ENCODE measurements at places on chromosomes 13 and 19.

GRCh38 chr13:80361883-80362327 is 21.0 kb upstream of the SPRY2 start:
- no peak for DNase-seq

GRCh38 chr13:24264976-24265375 is 44.4 kb upstream of the C1QTNF9 start:
- DNase-seq = peak; percentile 86

DNA sequence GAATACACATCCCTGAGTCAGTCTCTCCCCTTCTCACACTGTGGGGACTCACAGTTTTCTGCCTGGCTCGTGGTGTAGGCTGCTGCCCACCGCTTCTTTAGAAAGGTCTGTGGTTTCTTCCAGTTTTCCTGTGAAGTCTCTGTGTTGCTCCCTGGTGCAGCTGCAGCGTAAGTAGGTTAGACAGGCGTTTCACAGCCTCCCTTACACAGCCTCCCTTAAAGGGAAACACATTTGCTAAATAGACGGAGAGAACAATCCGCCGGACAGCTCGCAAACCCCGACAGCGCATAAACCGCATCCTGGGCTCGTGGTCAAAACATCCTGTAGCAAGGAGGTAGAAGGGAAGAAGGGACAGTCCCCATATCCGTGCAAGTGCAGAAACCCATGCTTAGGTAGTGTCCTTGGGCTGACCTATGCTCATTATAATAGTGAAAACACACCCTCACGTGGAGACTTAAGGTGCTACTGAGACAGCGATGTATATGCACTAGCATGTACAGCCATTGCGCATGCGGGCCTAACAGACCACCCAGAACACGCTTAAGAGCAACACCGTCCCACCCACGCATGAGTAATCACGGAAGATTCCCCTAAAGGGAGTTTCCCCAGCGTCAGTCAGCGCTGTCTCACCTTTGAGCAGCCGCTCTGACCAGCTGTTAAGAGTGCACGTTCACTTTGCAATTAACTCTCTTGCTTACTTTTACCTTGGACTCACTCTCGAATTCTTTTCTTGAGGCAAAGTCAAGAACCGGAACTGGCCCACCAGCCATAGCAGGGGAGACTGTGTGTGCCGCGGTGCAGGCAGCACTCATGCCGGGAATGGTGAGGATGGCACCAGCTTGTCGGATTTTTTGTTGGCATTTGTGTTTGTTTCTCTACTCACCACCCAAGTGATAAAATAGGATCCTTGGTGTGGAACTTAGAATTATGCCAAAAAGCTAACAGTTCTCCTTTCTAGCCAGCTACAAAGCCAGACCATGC is 16.6 kb downstream of the SIGLEC8 start:
- peak; percentile 91 for DNase-seq

GRCh38 chr13:93959796-93960533 is 519.5 kb downstream of the DCT start:
- DNase-seq = no peak

DNA sequence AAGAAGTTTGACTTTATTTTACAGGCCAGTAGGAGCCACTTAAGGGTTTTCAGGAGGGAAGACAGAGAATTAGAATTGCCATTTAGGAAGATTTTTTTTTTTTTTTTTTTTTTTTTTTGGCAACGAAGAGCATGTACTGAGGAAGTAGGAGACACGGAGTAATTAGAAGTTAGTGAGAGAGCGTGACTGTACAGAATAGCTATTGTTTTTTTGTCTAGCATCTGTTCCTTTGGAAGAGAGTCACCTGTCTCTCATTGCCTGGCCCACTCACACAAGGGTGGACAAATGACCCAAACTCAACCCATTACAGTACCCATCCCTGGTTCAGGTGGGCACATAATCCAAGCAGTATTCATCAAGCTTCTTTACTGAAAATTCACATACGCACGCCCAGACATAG is 166.7 kb downstream of the LACC1 start:
- no peak for DNase-seq

DNA sequence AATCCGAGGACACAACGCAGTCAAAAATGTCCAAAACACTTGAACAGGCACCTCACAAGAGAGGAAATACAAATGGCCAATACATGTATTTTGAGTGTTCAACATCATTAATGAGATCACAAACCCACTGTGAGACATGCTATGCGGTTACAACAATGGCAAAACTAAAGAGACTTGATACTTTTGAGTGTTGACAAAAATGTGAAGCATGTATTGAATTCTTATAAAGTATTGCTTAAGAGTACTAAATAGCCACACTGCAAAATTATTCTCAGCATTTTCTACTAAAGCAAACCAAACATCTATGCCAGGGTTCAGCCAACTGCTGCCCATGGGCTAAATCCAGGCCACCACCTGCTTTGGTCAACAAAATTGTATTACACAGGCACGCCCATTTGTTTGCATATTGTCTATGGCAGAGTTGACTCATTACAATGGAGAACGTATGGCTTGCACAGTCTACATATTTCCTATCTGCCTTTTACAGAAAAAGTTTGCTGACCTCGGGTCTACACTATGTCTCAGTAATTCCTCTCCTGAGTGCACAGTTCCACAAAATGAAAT is 135.3 kb downstream of the B3GLCT start:
- DNase-seq = no peak

- no peak for DNase-seq
These were observed 37.5 kb downstream of the C13orf46 start for GRCh38 chr13:113936166-113936965.

DNA sequence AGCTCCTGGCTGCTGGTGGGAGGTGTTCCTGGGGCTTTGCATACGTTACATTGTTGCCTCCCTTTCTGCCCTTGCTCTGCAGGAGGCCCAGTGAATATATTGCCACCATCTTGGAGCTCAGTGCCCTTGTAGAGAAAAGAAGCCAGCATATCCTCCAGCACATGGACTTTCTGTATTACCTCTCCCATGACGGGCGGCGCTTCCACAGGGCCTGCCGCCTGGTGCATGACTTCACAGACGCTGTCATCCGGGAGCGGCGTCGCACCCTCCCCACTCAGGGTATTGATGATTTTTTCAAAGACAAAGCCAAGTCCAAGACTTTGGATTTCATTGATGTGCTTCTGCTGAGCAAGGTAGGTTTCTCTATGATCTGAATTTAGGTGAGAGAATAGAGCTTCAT is 10.5 kb downstream of the CYP4F12 start:
- DNase-seq = no peak

DNA sequence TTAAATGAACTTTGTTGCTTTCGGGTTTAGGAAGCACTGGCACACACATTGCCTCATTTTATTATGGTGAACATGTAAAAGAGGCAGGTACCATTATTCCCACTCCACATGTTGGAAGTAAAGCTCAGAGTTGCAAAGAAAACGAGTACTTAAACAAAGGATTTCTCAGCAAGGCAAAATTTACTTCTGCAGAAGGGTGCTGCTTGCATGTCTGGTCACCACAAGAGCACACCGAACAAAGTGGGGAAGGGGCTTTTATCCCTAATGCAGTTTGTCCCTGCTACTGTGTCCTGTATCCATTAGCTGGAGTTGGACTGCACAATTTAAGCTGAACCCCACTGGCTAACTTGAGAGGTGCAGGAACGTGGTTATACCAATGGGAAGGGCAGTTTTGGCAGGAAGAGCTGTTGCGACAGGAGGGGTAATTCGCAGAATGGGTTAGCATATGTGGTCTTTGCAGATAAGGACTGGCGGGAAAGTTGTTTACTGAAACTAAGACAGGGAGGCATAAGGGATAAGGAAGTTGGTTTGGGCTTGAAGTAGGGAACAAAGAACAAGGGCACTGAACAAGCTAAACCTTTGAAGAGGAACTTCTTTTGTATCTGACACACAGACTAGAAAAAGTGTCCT is 545.5 kb downstream of the UQCRFS1 start:
- no peak for DNase-seq

DNA sequence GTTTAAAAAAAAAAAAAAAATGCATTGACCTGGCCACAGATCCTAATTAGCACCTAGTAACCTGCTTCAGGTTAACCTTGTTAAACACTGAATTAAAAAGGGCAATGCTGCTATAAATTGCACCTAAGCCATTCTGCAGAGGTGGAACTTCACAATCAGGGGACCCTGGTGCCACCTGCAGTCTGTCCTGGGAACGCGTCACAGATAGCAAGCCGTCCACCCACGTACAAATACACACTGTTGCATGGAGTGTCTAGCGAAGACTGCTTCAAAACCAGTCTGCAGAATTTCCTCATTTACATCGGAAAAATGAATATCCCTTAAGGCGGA is 169.3 kb downstream of the COL4A1 start:
- DNase-seq = peak; percentile 13

- DNase-seq = no peak
These were observed 923 bp downstream of the DOCK9 start for GRCh38 chr13:98976941-98977340.

- DNase-seq = peak; percentile 39
These were observed 3.5 kb downstream of the KLF2 start for GRCh38 chr19:16327911-16328823.

- DNase-seq = peak; percentile 98
These were observed 4.6 kb downstream of the TMC4 start for GRCh38 chr19:54168174-54168917.

DNA sequence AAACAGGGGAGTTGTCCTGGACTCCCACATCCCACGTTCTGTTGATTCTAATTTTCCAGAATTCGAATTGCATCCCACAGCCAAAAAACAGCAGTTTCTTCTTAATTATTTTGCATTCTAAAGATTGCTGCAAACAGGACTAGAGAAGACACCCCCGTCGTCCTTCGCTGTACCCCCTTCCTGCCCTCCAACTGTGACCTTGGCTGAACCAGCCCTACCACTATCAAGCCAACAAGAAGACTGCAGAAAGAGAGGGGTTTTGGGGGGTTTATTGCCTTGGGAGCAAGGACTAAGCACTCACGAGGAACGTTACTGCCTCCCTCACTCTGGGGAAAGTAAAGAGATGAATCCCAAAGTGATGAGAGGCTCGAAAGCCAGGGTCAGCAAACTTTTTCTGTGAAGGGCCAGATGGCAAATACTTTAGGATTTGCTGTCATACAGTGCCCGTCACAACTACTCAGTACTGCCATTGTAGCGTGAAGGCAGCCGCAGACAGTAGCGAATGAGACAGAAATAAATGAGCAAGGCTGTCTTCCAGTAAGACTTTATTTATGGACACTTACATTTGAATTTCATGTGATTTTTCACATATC is 32.5 kb upstream of the KATNAL1 start:
- DNase-seq = no peak

Data from activated CD4-positive, alpha-beta T cell treated with anti-CD3 and anti-CD28 coated beads, Interleukin-2, amount 50 U/mL, for 48 hours (primary cell).